ENCODE measurements at places on chromosomes 11 and 22.

DNA sequence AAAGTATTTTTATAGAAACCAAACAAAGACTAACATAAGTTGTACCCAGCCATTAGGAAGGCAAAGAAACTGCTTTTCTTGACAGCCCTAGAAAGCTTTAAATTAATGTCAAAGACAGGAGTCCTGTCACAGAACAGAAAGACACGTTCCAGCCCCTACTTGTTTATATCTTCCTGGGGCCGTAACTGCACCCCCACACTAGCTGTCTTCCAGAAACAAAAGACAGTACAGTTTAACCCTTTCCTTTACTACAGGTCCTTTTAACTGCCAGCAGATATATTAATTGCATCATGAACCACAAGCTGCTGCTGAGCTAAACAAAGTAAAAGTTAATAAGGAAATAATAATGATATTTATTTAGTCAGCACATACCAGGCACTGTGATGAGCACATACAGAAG lies 20.3 kb upstream of the CFAP300 start:
- no peak for DNase-seq

DNA sequence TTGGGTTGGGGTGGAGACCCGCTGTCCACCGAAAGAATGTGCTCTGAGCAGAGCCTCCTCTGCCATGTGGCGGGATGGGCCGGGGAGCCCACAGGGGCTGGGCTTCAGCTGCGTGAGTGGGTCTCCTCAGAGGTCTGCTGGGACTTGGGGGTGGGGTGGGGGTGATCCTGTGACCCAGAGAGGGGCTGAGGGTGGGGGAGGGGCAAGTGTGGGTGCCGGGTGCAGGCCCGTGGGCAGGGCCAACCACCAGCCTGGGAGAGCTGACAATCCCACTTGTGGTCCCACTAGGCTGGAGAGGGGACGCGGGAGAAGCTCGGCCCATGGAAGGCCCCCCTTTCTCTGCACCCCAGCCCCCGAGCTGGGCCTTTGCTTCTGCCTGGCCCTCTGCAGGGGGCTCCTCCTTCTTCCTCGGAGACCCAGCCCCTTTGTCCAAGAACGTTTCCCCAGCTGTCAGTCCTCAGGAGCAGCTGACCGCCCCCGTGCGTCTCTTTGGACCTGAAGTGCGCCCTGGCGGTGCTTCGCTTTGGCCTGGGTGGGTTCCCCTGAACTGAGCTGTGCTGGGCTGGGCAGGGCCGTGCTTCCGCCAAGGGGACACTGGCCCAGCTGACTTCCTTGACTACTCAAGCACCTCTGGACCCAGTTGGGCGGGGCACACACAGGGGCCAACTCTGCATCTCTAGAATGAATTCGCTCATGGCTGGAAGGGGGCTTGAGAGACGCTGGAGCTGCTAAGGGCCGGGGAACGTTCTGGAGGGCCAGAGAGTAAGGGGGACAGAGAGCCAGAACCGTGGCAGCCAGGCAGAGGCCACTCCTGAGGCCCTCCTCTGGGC lies 30.2 kb downstream of the OSBPL5 start:
- DNase-seq = no peak

GRCh38 chr22:48353116-48353947 lies 1474.3 kb downstream of the BRD1 start:
- no peak for DNase-seq

DNA sequence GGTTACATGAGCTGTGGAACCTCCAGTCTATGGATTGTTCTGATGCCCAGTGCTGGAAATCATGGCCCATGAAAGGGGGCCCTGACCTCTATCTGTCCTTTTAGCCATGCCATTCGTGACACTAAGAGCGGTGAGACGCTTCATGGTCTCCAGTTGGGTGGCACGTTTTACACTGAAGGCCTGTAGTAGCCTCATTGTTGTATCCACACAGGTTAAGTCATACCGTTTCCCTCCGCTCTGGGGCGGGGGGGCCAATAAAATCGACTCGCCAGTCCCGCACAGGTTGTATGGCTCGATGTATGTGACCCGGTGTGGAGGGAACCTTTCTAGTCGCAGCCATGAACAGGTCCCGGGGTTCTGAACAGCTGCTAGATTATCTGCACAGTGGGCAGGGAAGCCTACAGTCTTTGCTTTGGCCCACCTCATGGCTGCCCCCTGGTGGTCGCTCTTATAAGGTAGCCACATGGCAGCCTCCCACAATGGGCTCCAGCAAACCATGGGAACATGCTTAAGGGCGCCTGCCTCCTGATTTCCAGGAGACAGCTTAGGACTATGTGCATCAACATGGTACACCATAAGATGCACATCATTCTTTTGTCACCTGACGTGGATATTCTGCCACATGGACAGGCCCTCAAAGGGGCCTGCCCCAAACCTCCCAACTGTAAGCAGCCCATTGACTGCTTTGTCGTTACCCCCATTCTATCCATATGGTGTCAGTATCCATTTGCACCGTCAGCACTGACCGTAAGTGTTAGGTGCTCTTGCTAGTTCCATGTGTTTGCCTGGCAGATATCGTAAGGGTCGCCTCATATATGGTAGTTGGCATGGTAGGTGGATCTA lies 19.7 kb upstream of the APOL3 start:
- DNase-seq = no peak

DNA sequence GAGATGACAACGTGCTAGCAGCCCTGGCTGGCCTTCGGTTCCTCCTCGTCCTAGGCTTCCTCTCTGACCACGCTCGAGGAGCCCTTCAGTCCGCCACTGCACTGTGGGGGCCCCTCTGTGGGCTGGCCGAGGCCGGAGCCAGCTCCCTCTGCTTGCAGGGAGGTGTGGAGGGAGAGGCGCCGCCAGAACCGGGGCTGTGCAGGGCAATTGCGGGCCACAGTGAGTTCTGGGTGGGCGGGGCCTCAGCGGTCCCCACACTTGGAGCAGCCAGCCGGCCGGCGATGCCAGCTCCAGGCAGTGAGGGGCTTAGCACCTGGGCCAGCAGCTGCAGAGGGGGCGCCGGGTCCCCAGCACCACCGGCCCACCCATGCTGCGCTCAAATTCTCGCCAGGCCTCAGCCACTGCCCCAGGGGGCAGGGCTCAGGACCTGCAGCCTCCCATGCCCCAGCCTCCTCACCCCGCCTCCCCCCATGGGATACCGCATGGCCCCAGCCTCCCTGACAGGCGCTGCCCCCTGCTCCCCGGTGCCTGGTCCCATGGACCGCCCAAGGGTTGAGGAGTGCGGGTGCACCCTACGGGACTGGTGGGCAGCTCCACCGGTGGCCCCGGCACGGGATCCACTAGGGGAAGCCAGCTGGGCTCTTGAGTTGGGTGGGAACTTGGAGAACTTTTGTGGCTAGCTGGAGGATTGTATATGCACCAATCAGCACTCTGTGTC lies 399.4 kb downstream of the LUZP2 start:
- DNase-seq = no peak

GRCh38 chr11:5234381-5234834 lies at the start of gene HBD:
HBD (minus strand) TSS chr11:5234483; CDS start chr11:5234433, 50 bp downstream.
- DNase-seq = no peak

GRCh38 chr11:98531576-98531975 lies 489.2 kb upstream of the CNTN5 start:
- no peak for DNase-seq

DNA sequence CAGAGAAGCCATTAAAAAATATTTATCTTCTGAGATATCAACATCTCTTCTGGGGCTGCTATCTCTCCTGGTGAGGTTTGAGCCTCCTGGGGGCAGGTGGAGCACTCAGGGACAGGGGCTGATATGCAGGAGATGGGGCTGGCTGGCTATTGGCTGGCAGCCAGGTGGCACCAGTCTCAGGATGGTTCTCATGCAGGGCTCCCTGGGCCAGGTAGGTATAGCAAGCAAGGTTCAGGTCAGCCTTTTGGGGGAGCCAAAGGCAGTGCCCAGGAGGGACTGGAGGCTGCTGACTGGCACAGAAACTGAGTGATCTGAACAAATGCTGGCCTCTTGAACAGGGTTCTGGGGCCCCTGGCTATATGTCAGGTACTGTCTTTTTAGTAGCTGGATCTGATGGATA lies 29.7 kb upstream of the EMSY start:
- DNase-seq = no peak

DNA sequence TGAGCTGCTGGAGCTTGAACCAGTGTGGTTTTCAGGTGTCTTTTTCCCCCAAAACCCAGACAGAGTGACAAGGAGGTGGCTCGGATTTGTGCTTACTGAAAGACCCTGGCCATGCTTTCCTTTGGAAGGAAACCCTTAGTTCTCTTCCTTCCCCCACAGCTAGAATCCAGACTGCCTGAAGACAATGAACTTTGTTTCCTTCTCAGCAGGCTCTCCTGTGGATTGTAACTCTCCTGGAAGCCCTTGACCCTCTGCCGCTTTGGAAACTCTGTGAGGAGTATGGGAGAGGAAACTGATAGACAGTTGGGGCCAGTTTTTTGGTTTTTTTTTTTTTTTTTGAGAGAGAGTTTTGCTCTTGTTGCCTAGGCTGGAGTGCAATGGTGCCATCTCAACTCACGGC lies 62.1 kb upstream of the SESN3 start:
- DNase-seq = no peak

GRCh38 chr11:102608699-102609098 lies 16.4 kb downstream of the MMP20 start:
- DNase-seq = no peak

GRCh38 chr22:38788021-38788816 lies 5.7 kb downstream of the DNAL4 start:
- no peak for DNase-seq

DNA sequence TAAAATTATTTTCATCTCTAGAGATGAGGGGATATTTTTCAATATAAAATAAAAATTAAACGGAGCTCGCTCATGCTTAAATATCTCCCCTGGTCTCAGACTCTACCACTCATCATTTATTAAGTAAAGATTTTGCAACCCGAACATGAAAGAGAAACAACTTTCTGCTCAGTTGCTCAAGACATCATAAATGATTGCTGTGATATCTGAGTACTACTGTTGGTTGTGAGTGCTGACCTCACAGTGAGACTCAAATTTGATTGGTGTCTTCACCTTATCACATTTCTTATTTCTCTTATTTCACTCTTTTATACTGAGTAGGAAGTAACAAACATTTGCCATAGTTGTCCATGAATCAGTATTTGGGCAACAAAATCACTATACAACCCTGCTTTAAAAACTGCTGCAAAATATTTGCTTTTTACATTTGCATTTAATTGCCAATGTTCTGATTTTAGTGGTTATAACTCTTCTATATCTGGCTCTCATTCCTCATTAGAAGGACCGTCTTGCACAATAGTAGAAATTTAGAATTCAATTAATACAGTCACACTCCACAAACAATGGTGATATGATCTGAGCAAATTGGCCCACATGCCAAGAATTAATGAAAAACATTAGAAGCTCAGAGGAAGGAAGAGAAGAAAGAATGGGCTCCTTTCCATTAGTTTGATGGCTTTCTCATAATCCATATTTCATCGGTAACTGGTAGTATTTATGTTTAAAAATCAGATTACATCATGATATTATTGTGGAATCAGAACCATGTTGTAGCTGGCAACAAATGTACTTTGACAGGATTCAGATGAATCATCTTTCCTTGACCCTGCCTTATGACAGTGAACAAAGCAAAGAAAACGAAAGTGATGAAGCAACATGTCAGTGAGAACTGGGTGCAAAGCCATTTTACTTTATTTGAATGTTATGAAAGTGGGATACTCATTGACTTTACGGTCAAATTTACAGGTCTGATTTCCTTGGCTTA lies 973.6 kb upstream of the TENM4 start:
- DNase-seq = no peak

DNA sequence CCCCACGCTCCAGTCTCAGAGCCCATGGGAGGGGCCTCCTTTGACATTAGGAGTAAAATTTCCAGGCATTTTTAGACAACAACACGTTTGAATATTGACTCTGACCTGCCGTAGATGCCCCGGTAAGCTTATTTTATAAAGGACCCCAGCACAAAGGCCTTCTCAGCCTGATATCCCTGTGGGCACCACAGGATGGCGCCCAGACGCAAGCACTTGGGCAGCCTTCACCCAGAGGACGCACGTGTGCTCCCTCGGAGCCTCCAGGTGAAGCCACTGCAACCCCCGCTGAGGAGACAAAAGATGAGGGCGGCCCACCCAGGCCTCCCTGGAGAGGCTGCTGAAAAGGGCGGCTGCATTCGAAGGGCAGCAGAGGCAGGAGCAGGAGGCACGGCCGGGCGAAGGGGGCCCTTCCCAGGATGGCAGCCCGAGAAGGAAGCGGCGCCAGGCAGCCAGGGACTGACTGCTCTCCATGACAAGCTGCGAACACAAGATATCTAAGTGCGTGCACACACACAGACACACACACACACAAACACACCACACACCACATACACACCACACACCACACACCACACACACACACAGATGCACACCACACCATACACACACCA lies 15.2 kb upstream of the TH start:
- no peak for DNase-seq

- no peak for DNase-seq
Measured at GRCh38 chr22:34950489-34950888, 115.5 kb upstream of the ISX start.

- DNase-seq = no peak
Measured at GRCh38 chr11:15204711-15205110, 90.0 kb downstream of the INSC start.

DNA sequence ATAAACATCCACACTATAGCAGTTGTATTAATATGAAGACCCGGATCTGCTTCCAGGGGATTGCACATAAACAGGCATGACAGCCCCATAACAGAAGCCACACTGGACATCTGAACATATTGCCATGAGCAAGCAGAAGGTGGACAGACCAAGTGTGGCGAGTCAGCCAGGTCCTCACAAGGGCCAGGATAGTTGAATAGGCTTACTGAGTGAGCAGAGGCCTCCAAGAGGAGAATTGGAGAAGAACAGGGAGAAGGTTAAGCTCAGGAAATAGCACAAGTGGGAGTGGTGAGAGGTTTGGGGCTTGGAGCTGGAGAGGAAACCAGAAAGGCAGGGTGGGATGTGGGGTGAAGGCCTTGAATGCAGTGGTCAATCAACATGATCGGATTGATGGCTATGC lies 10.8 kb downstream of the SLC35C1 start:
- DNase-seq = no peak

DNA sequence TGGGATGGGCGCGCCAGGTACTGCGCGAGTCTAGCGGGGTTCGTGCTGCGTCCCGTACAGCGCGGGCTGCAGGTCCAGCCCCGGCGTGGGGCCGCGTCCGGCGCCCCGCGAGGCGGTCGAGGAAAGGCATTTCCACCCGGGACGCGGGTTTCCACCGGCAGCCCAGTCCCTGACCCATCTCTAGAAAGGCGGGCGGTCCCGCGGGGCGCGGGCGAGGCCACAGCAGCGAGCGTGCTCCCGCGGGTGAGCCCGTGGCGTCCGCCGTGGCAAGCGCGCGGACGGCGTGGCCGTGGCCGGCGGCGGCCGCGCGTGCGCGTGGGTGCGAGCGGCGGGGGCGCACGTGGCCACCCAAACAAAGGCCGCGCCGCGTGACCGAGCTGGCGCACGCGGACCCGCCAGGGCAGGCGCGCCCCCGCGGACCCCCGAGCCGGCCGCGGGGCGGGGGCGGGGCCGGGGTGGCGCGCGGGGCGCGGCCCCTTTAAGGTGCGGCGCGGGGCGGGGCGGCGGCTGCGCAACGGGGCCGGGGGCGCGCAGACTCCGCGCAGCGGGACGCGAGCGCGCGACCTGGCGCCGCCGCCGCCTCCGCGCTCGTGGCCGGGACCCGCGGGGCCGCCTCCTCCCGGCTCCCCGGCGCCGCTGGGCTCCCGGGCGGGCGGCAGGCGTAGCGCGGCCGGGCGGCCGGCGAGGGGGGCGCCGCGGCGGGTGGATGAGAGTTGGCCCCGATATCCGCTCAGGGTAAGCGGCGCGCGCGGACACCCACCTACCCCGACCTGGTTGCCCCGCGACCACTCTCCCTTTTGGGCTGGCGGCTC lies 39.3 kb upstream of the CELSR1 start:
- DNase-seq = no peak
